ENCODE measurements at places on chromosomes 5 and 9.

GRCh38 chr5:95816776-95817175 lies 5.8 kb downstream of the GLRX start:
- no peak for DNase-seq

GRCh38 chr5:167720676-167721260 lies 570.7 kb upstream of the WWC1 start:
- DNase-seq = no peak

GRCh38 chr9:131809941-131810344 lies 70.1 kb upstream of the RAPGEF1 start:
- no peak for DNase-seq

- DNase-seq = no peak
Measured at GRCh38 chr5:38726279-38726678, 119.5 kb upstream of the OSMR start.

DNA sequence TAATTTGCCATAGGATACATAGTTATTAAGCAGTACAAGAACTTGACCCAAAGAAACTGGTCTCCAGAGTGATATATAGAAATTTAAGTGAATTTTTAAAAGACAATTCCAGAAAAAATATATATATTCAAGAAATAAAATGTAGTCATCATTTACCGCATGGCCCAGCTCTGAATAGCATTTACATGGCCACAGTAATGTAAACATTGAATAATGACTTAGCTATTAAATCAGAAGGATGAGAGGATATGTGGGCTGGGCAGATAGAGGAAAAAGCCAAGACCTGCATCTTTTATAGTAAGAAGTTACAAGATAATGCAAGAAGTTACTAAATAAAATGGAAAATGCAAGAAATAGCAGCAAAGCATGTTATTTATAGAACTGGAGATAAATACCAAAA lies 405.2 kb upstream of the WWC1 start:
- DNase-seq = no peak

DNA sequence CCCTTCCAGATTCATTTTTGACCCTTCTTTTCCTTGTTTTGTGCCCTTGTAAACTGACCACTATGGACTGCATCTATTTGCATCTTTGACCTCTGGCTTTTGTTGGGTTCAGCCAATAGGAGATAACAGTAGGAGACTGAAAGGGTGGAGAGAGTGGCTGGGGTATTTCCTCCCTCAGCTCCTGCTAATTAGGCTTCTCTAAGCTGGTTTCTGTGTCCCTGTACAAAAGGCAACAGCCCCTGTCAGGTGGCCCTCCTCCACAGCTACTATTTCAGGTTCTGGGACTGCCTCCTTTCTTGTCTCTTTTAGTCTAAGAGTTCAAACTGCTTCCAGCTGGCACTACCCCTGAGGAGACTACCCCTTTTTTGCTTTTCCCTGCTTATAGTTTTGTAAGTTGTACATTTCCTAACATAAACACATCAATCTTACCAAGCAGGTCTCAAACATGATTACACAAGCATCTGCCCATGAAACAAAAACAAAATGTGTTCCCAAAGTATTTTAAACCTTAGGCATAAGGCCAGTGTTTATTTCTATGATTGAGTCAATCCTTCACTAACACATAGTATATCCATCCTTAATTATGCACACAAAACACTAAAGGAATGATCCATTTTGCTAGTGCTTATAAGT lies 262.0 kb upstream of the TRPM3 start:
- no peak for DNase-seq

GRCh38 chr5:132475987-132476875 lies 14.3 kb downstream of the IRF1 start:
- no peak for DNase-seq

DNA sequence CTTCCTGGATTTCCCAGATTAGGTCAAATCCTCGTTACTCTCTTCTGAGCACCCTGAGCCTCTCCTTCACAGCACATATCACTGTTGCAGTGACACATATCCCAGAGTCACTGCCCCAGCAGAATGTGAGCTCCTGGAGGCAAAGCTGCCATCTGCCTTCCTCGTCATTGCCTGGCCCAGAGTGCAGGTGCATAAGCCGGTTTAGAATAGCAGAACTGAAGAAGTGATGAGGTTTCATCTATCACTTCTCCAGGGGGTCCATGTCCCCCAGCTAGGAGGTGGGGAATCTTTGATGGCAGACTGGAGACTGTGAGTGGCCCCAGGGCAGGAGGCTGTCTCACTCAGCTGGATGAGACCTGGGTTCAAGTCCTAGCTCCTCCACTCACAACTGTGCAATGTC lies 25.8 kb downstream of the NIPAL4 start:
- no peak for DNase-seq

- DNase-seq = no peak
Measured at GRCh38 chr5:79827159-79827629, 137.6 kb downstream of the CMYA5 start.

- DNase-seq = peak; percentile 31
Measured at GRCh38 chr5:145925803-145926202, 10.6 kb upstream of the SH3RF2 start.

- DNase-seq = no peak
Measured at GRCh38 chr9:404234-404633, 189.6 kb downstream of the DOCK8 start.

DNA sequence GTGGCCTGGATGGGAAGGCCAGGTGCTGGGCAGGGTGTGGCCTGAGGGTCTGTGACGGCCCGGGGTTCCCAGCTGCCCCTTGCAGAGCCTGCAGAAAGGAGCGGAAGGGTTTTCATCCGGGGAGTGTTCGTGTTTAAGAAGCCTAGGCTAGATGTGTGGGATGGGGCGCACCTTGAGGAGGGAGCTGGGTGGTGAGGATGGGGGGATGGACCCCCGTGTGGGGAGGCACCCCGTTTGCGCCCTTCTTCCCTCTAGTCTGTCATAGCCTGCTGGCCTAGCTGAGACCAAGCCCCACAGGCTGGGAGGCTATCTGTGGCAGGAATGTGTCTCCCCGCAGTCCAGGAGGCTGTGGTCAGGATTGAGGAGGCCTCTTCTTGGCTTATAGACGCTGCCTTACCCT lies 11.9 kb downstream of the RNU6ATAC start:
- no peak for DNase-seq

GRCh38 chr5:127326431-127326830 lies 35.8 kb downstream of the MEGF10 start:
- DNase-seq = no peak

DNA sequence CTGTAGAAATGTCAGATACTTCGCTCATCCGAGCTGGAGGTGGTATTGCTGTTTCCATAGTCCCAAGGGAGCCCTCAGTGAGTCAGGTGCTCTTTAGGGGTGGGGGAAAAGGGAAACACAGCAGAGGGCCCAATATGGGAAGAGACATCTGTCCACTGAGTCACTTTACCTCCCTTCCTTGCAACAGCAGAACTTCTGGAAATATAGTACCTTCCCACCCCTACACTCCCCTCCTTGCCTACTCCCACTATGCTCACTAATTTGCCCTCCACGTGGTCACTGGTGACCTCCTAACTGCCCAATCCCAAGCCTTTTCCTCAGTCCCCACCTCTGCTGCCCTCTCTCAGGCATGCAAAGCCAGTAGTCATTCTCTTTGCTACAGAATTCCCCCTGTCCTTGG lies 1.9 kb downstream of the HK3 start:
- peak; percentile 27 for DNase-seq

GRCh38 chr5:163434401-163434866 lies 3.0 kb upstream of the CCNG1 start:
- DNase-seq = peak; percentile 6

GRCh38 chr9:19117039-19117716 lies 10.1 kb downstream of the PLIN2 start:
- no peak for DNase-seq

DNA sequence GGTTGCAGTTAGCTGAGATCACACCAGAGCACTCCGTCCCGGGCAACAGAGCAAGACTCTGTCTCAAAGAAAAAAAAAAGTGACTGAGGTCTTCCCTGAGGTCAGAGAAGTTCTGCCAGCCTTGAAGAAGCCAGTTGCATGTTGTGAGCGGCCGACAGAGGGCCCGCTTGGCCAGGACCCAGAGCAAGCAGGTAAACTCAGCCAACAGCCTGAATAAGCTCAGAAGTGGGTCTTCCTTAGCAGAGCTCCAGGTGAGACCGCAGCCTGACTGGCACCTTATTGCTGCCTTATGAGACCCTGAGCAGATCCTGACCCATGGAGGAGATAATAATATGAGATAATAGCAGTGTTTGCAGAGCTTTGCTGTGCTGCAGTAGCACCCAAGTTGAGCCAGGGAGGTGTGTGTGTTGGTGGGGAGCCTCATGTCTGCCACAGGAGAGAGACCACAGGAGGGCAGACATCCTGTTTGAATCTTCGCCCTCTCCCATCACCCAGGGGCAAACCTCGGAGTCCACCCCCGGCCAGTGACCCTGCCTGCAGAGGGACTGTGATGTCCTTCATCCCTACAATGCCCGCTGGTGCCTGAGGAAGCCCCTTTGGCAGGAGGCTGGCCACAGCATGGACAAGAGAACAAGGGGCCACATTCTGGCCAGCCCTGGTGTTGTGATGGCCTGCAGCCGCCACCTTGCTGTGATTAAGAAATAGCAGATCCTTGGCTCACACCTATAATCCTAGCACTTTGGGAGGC lies 10.8 kb upstream of the BARX1 start:
- no peak for DNase-seq

DNA sequence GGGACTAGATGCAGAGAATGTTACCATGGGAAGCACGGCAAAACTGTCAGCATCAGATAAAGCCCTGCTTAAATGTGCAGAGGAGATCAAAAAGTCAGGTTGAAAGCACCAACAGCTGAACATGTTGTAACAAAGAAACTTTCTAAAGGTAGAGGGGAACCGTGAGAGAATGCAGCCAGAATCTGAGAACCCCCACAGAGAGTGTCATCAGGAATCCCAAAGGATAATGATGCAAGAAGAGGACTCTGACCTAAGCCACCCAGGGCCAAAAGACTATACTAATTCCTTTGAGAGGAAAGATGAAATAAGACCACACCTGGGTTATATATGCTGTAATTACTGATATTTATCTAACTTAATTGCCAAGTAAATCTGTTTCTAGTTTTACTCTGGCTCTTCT lies 116.6 kb downstream of the PCSK1 start:
- no peak for DNase-seq

GRCh38 chr9:19925674-19926503 lies 137.1 kb upstream of the SLC24A2 start:
- DNase-seq = peak; percentile 80

- no peak for DNase-seq
Measured at GRCh38 chr5:73115399-73116051, 4.8 kb upstream of the TMEM171 start.

- DNase-seq = peak; percentile 60
Measured at GRCh38 chr5:126777257-126777974, 480 bp downstream of the LMNB1 start.

- no peak for DNase-seq
Measured at GRCh38 chr5:129653057-129653375, 94.9 kb upstream of the MINAR2 start.

GRCh38 chr9:101247297-101247696 lies 137.5 kb downstream of the BAAT start:
- DNase-seq = no peak

GRCh38 chr5:150600616-150601490 lies 39.6 kb upstream of the SYNPO start:
- DNase-seq = no peak

Data from suppressor macrophage treated with lipopolysaccharide for 4 hours (primary cell).